Activated naive CD8-positive, alpha-beta T cell treated with anti-CD3 and anti-CD28 coated beads for 36 hours (primary cell): ENCODE measurements at places on chromosomes 13 and 19.

GRCh38 chr19:30473334-30473867, 101.2 kb downstream of the ZNF536 start:
- DNase-seq, result no peak

DNA sequence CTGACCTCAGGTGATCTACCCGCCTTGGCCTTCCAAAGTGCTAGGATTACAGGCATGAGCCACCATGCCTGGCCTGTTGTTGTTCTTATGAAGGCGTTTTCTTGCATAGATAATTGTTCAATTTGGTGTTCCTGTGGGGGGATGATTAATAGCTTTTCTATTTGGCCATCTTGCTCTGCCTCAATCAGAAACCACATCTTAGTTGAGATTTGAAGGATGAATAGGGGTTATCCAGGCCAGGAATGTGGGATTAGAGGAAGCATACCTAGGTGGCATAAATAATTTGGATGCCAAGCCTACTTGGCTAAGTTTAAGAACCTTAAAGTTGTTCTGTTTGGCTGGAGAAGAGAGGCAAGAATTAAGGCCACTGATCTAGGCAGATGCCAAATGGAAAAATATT, 44.4 kb downstream of the CCNA1 start:
- no peak for DNase-seq

- DNase-seq, result no peak
Observed at GRCh38 chr13:20518660-20519100, 7.0 kb downstream of the CRYL1 start.

- no peak for DNase-seq
Observed at GRCh38 chr13:22961835-22962537, 218.8 kb upstream of the SGCG start.

DNA sequence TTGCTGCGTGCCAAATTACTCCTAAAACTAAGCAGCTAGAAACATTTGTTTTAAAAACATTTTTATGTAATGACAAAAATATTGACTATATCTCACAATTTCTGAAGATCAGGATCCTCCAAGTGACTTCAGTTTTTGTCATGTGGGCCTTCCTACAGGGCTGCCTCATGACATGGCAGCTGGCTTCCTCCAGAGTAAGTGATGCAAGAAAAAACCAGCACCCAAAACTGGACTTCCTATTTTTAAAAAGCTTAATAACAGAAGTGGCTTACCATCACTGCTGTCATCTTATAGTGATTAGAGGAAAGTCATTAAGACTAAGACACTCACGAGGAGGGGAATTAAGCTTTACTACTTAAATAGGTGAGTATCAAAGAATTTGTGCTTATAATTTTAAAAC, 681.7 kb downstream of the PCDH17 start:
- no peak for DNase-seq
